ENCODE measurements at places on chromosomes 11 and 22. TPM values are rescaled to one million over a fixed set of nuclear protein-coding genes. Genes with fewer than 3 reads are reported as not detected.

The TCN1 gene
- 40.5 TPM for total RNA-seq

The SLC35C1 gene
- 6.3 TPM for total RNA-seq

The SCGB1D1 gene
- not detected for total RNA-seq

The TRIM68 gene
- 6.7 TPM for total RNA-seq

The KRTAP5-1 gene
- total RNA-seq = not detected

The PANX2 gene
- 0.31 TPM for total RNA-seq

The MMP10 gene
- total RNA-seq = 3.2 TPM

The TMEM132A gene
- total RNA-seq = 29.7 TPM

The NCF4 gene
- 5.7 TPM for total RNA-seq

The APOBEC3H gene
- total RNA-seq = not detected

The CST6 gene
- total RNA-seq = 2.3 TPM

The PKDREJ gene
- total RNA-seq = 0.10 TPM

The FBLN1 gene
- total RNA-seq = 115 TPM

The SLCO2B1 gene
- total RNA-seq = 20.3 TPM

The MPPED1 gene
- 4.4 TPM for total RNA-seq

The ZNF214 gene
- 3.7 TPM for total RNA-seq
